Activated CD4-positive, alpha-beta T cell treated with anti-CD3 and anti-CD28 coated beads for 36 hours (primary cell): ENCODE measurements at places on chromosomes 2 and 18.

DNA sequence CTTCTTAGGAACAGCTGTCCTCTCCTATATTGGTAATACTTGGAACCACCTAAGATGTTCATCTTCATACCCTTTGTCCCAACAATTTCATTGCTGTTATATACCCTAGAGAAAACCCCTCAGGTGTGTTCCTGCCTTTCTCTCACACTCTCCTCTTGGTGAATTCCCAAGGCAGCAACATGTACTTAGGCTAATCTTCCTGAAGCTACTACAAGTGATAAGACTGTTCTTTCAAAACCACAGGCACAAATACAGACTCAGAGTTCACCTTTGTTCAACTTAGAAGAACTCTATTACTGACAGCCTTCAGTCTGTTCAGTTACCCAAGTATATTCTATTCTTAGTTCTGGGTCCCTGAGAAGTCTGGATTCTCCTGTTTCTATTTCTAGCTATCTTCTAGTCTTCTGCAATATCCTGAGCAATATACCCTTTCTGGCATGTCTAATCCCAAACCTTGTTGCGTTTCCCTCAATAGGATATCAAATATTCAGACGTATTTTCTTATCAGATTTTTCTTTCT lies 247.7 kb upstream of the STON1 start:
- no peak for DNase-seq

DNA sequence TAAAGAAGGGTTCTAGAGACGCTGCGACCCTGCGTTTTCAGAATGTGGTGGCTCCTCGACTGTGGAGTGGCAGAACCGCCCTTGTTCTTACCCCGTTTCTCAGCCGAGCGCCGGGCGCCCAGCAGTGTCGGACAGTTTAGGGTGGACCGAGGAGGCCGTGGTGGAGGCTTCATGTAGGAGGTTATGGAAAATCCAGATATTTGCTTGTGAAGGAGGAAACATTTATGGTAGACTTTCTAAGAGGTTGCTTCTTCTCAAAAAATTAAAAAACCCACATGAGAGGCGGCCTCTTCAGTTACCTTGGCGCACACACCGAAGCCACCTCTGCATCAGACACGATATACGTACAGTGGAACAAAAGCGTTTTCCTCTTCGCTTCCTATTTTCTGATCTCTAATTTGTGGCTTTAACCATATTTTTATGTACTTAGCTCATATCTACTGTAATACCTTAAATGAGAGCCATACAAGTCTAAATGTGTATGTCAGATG lies 120.8 kb downstream of the NFATC1 start:
- peak; percentile 50 for DNase-seq

- no peak for DNase-seq
Observed at GRCh38 chr18:49431165-49431962, 29.1 kb downstream of the DYM start.

DNA sequence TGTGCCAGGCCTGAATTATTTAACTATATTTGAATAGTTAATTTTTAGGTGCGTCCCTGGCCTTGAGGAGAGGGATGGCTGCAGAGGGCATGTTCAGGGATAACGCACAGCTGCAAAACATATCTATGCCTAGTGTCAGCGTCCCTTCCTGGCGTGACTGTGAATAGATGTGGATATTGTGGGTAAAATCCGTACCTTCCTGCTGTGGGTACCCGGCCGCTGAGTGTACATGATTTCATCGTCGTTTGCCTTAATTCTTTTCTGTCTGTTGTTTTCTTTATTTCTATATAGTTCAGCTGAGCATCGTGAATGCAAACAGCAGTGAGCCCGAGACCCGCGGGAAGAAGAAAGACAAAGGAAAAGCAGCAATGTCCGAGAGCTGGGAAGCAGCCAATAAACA lies 25.0 kb upstream of the MC2R start:
- no peak for DNase-seq

- no peak for DNase-seq
Observed at GRCh38 chr18:2425426-2426317, 145.6 kb downstream of the METTL4 start.

DNA sequence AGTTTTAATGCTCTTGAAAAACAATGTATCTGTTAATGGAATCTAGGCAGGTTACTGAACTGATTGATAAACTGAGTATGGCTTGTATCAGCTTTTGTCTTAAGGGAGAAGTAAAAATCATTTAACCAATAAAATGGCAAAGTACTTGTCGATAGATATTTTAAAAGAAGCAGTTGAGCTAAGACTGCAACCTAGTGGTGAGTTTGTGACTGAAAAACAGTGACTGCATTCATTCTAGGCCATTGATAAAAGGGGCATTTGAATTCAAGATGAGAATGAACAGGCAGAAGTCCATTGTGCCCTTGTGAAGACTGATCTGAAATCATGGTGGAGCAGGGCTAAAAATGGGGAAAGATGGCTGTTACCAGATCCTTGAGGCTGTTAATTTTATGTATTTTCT lies 59.4 kb upstream of the MSTN start:
- DNase-seq, result no peak

DNA sequence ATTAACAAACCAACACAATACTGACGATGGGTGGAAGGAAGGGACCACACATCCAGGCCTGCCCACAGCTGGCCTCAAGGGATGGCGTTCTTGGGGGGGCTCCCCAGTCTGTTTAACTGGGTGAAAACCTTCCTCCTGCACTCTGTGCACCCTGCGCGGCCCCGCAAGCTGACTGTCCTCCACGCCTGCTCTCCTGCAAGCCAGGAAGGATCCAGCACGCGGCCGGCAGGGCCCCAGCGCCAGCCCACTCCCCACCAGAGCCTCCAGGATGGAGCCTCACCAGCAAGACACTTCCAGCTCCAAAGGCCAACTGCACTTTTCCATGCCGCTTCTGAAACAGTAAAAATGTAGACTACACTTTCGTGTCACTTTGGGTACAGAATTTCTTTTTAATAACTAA lies 135.1 kb downstream of the ZNF516 start:
- DNase-seq, result no peak

- DNase-seq, result no peak
Observed at GRCh38 chr18:37561986-37562385, 3.6 kb downstream of the CELF4 start.

- DNase-seq, result no peak
Observed at GRCh38 chr2:241994086-241994485, 124.6 kb downstream of the RTP5 start.

- DNase-seq, result no peak
Observed at GRCh38 chr2:69118609-69119008, 105.6 kb downstream of the ANTXR1 start.

GRCh38 chr2:127047716-127048617 lies 59.0 kb downstream of the BIN1 start:
- DNase-seq, result peak; percentile 3

- no peak for DNase-seq
Observed at GRCh38 chr2:102585847-102586404, 33.4 kb upstream of the SLC9A2 start.

DNA sequence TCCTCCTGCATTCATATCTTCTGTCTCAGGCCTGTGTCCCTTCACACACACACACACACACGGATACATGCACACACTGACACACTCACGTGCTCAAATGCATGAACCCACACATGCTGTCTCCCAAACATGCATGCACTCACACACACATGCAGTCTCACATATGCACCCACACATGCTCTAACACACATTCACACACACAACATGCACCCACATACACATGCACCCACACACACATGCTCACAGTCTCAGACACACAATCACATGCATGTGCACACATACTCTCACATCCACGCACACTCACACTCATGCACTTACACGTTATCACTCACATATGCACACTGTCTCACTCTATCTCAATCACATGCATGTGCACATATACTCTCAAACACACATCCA lies 1.9 kb upstream of the CD226 start:
- no peak for DNase-seq

DNA sequence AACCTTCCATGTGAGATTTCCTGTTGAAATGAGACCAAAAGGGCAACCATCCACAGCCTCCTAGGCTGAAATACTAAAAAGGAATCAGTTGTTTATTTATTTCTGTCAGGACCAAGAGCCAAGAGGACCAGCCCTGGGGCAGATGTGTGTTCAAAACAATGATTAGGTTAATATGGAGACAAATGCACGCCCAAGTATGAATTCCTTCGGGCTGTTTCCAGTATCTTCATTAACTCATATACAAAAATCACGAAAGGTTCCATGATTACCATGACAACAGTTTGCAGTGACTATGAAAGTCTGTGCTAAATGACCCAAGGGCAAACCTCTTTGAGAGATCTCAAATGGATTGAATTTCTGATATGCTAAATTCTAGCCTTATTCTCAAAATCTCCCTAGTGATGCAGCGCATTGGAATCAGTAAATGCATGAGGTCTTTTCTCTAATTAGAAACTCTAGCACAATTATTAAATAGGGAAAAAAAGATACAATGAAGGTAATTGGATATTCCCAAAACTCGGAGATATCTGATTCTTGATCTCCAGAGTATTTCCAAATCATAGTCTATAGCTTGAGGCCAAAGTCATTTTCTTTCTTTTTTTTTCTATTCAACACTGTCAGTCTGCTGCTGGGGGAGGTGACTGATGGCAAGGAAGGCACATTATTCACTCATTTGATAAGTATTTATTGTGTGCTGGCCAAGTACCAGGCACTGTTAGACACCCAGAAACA lies 35.6 kb downstream of the VIT start:
- no peak for DNase-seq

DNA sequence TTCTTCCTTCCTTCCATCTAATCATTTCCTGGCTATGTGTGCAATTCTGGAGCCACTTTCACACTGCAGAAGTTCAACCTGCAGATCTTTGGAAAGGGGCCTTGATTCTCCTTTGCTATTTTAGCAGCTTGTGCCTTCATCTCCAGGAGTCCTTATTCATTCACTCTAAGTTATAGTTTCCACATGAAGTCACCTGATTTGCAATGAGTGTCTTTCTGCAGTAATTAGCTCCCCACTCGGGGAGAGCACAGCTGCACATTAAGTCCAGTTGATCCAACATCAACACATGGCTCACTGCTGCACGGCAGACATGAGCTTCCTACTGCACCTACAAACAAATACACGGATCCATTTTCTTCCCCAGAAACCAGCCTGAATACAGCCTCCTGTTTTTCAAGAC lies 323.1 kb upstream of the TNP1 start:
- DNase-seq, result no peak

DNA sequence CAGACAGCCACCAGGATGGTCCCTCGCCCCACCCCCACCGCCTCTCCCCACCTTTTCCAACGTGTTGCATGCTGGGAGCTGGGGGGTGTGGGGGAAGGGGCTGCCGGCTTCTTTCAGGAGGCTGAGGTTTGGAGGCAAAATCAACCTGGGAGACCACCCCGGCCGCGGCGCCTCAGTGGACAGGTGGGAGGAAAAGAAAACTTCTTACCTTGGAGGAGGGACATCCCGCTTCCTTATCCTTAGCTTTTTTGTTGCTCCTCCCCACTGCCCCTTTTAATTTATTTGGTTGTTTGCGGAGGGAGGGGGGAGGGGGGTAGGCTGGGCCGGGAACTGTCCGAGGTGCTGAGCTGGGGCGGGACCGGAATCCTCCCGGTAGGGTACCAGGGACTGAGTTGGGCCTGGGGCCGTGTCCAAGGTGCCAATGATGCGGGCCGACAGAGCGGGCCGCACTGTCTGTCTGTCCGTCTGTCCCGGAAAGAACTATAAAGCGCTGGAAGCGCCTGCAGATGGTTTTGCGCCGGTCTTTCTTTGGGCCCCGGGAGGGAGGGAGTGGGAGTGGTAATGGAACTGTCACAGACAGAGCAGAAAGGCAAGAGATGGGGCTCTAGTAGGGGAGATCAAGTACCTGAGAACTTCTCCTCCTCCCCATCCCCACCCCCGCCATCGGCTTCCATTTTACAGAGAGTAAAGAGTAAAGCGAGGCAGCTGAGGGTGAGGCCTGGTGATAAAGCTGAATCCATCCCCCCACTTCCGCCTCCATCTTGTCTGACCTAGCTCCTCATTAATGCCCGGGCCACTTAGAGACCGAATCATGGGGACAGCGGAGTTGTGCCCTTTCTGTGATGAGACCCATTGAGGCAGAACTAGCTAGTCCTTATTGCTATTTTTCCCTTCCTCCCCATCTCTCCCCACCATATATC lies 2.4 kb downstream of the CDK5R2 start:
- DNase-seq, result peak; percentile 51

- DNase-seq, result peak; percentile 57
Observed at GRCh38 chr2:238573065-238573778, 146.5 kb downstream of the ASB1 start.

DNA sequence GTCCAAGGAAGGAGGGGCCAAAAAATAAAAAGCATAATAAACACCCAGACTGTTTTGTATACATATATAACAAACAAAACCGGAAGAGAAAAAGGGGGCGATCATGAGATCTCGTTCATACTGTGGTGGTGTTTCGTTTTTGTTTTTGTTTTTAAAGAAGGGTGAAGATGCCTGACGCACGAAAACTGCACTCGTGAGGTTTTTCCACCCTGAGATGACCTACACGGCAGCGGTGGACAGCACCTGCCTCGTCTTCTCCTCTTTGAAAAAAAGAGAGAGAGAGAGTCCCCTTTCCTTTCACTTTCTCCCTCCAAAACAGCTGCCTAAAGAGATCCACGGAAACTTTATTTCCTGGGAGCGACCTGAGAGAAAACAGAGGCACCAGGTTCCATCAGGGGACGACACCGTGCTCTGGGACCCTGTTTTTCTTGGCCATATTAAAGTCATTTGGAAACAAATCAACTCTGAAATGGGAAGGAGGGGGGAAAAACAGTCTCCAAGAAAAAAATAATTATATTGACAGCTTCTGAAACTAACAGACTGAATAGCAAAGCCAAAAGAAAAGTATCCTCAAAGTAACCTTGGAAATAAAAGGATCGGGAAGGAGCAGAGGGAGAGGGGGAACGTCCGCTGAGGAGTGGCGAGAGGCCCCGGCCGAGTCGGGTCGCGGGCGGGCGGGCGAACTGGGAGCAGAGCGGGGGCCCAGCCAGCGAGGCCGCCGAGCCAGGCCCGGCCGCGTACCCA lies 3.5 kb downstream of the POU3F3 start:
- DNase-seq, result no peak

DNA sequence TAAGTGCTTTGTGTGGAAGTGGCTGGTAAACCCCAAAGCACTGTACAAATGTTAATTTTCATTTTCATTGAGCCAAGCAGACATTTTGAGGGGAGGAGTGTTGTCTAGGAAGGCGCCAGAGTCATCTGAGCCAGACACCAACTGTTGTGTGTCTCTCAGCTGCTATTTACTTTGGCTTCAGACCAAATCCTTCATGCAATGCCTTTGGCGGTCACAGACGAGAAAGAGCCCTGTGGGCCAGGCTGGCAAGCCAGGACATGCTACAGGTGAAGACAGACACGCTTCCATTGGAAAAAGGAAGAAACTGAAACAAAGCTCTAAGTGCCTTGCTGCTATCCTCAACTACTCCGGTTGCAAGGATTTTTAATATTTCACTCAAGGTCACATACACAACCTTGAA lies 115.4 kb upstream of the CDC42EP3 start:
- no peak for DNase-seq

GRCh38 chr2:23925702-23926289 lies 1.1 kb downstream of the ATAD2B start:
- DNase-seq, result peak; percentile 77

DNA sequence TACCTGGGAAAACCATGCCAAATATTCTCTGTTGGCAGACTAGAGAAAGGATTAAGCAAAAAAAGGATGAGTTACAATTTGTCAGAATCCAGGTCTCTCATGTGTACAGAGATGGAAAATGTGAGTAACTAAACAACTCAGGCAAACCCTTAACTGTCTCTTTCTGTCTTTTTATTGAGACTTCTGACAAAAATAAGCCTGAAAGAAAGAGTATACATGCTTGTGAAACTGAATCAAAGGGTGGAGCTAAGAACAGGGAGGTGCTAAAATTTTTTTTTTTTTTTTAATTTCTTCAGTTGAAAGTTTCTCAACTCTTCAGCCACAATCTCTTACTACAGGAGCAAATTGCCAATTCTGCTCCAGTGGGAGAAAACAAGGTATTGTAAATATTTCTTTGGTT lies at the start of gene SERPINB10:
Gene SERPINB10 (plus strand): TSS at position 295 of the 400 bp plus-strand sequence. CDS start 7,553 bp downstream, outside the sequence.
- DNase-seq, result no peak
